T-cell (primary cell): ENCODE measurements at places on chromosomes 13 and 19.
A peak's percentile ranks its signal among the peaks of the same experiment; 100 is the strongest.

- peaks cover 64% of the 10 kb centered on the region for H3K36me3 ChIP-seq
- DNase-seq: no peak
- H3K27ac ChIP-seq: no peak overlapping the region
These were observed 9.8 kb downstream of the DAZAP1 start for GRCh38 chr19:1417145-1417544.

GRCh38 chr13:52452470-52452869, 2.0 kb upstream of the VPS36 start:
- H3K27ac ChIP-seq: no peak overlapping the region
- DNase-seq: no peak
- no peaks in the 10 kb centered on the region for H3K27me3 ChIP-seq
- H3K4me3 ChIP-seq: no peak overlapping the region
- peaks cover 3% of the 10 kb centered on the region for H3K36me3 ChIP-seq
- peaks cover 29% of the 10 kb centered on the region for H3K4me1 ChIP-seq

GRCh38 chr13:42997381-42997780, 5.3 kb upstream of the EPSTI1 start:
- DNase-seq: no peak
- H3K27me3 ChIP-seq: no peaks in the 10 kb centered on the region
- H3K27ac ChIP-seq: no peak overlapping the region
- no peak overlapping the region for H3K4me3 ChIP-seq

DNA sequence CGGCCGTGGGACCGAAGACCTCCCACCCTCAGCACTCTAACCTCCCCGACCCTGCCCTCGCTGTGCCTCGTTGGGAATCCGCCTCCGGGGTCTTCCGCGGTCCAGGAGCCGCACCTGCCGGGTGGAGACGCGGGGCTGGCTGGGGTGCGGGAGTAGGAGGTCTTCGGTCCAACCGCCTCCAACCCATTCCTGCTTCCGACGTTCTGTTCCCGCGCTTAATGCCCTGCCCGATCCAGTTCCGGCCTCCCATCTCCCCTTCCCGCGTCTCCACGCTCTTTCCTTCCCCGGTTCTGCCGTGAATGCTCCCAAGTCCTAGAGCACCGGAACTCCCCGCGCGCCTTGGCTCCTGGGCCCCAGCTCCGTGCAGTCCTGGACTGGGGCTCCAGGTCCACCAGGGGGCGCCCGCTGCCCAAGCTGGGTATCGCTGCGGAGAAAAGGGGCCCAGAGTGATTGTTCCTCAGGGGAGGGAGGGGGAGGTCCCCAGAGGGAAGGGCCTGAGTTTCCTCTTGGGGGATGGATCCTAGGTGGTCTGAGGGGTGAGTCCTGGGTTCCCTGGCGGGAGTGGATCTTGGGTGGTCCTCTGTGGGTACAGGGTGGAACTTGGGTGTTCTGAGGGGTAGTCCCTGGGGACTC, 14.1 kb upstream of the TNFSF9 start:
- H3K27ac ChIP-seq: no peak overlapping the region
- peak; percentile 77 for DNase-seq
- H3K4me1 ChIP-seq: peaks cover 13% of the 10 kb centered on the region
- peak overlapping the region; percentile 89 for H3K4me3 ChIP-seq
- H3K36me3 ChIP-seq: no peaks in the 10 kb centered on the region
- H3K27me3 ChIP-seq: no peaks in the 10 kb centered on the region

DNA sequence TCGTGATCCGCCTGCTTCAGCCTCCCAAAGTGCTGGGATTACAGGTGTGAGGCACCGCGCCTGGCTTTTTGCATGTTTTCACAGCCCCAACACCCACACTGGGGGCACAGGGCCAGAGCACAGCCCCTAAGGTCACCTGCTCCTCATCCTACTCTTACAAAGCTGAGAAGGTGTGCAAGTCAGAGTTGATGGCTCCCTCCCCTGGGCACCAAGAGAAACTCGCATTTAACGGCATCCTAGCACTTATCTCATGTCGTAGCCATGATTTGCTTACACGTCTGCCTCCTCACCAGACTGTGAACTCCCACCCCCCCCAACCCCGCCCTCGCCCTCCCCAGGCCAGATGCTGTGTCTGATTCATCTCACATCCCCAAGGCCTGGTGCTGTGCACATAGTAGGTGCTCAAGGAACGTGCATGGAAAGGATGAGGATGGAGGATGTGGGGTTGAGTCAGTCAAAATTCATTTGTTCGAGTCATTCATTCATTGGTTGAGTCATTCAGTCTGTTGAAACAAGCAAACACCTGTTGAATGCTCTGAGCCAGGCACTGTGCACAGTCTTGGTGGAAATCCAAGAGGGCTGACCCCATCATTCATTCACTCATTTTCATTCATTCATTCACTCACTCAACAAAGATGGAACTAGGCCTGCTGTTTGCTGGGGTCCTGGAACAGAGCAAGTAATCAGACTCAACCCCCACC, 11.3 kb downstream of the SHANK1 start:
- peaks cover 10% of the 10 kb centered on the region for H3K4me1 ChIP-seq
- no peak overlapping the region for H3K4me3 ChIP-seq
- DNase-seq: no peak

DNA sequence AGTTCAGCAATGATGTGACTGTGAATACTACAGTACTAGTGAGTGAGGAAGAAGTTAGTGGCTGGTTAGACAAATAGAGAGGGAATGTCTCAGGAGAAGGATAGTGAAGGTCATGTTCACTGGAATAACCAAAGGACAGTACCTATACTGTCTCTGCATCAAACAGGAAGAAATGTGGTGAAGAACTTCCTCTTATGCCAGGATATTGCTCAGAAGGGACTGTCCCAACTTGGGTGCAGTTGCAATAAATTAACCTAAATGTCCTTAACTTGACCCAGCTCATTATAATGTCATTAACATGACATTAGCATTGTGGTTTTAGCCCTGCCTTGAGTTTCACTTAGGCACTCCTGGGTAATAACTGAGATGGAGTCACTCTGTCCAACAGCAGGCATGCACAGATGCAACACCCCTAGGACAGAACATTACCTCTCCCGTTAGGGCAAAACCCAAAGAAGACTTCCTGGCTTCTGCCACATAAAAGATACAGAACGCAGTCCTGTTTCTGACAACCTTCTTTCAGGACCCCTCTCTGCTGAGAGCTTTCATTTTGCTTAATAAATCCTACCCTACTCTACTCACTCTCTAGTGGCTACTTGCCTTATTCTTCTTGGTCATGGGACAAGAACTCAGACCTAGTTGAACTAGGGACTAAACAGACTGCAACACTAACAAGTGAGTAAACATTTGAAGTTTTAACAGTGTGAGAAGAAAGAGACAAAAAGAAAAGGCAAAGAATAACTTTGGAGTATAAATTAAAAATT, 1591.6 kb upstream of the MIR17HG start:
- DNase-seq: no peak
- H3K27me3 ChIP-seq: no peaks in the 10 kb centered on the region
- no peaks in the 10 kb centered on the region for H3K36me3 ChIP-seq
- no peak overlapping the region for H3K4me3 ChIP-seq
- H3K27ac ChIP-seq: no peak overlapping the region

DNA sequence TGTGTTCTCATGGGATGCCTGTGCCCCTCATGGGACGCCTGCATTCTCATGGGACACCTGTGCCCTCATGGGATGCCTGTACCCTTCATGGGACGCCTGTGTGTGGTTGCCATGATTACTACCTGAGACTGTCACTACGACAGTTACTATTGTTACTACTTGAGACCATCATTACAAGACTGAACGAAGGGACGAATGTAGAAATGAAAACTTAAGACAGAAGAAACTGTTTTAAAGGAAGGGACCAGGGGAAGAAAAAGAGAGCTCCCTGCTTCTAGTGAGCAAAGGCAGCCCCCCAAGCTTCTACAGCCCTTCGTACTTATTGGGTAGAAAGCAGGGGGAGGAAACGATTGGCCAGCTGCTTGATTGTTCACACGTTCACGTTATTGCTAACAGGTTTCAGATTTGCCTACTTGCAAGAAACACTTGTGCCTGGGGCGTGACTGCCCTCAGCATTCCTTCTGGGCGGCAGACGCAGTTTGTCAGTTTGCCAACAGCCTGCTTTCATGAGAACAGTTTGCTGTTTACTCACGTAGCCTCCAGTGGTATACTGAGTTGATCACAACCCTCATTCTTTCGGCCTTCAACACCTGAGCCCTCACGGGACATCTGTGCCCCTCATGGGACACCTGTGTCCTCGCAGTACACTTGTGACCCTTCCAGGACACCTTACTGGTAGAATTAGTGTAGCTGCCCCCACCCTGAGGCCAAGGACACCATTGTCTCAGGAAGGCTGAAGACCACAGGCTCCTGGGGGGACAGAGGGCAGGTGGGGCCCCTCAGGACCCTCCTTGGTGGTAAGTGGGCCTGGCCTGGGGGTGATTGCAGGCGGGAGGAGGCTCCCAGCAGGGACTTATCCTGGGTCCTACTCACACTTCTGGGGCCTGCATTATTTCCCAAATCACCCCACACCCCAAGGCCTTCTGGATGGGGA, 2.5 kb upstream of the S1PR4 start:
- no peak overlapping the region for H3K4me3 ChIP-seq
- H3K4me1 ChIP-seq: peaks cover 48% of the 10 kb centered on the region
- H3K27me3 ChIP-seq: no peaks in the 10 kb centered on the region
- no peak for DNase-seq

DNA sequence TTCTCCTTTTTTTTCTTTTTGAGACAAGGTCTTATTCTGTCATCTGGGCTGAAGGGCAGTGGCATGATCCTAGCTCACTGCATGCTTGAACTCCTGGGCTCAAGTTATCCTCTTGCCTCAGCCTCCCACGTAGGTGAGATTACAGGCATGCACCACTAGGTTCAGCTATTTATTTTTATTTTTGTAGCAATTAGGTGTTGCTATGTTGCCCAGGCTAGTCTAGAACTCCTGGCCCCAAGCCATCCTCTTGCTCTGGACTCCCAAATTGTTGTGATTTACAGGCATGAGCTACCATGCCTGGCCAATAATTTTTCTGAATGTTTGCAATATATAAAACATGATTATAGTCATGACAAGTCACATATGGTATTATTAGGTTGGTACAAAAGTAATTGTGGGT, 161.1 kb upstream of the ATXN8OS start:
- H3K36me3 ChIP-seq: no peaks in the 10 kb centered on the region
- H3K4me1 ChIP-seq: no peaks in the 10 kb centered on the region
- H3K4me3 ChIP-seq: no peak overlapping the region

GRCh38 chr19:9839415-9839814, 4.3 kb downstream of the PIN1 start:
- no peak for DNase-seq
- no peaks in the 10 kb centered on the region for H3K27me3 ChIP-seq
- H3K4me1 ChIP-seq: peaks cover 6% of the 10 kb centered on the region
- H3K36me3 ChIP-seq: peaks cover 63% of the 10 kb centered on the region

GRCh38 chr19:7694499-7694898, 7.4 kb downstream of the FCER2 start:
- no peaks in the 10 kb centered on the region for H3K4me1 ChIP-seq
- no peak for DNase-seq
- H3K27me3 ChIP-seq: no peaks in the 10 kb centered on the region
- no peaks in the 10 kb centered on the region for H3K36me3 ChIP-seq
- H3K27ac ChIP-seq: no peak overlapping the region

- no peak overlapping the region for H3K27ac ChIP-seq
- no peak overlapping the region for H3K4me3 ChIP-seq
- DNase-seq: no peak
- peaks cover 2% of the 10 kb centered on the region for H3K36me3 ChIP-seq
- no peaks in the 10 kb centered on the region for H3K27me3 ChIP-seq
These were observed 93.5 kb downstream of the ATP11A start for GRCh38 chr13:112783135-112783977.

- no peaks in the 10 kb centered on the region for H3K27me3 ChIP-seq
- no peak overlapping the region for H3K4me3 ChIP-seq
These were observed 88.2 kb downstream of the STK24 start for GRCh38 chr13:98488736-98489135.

DNA sequence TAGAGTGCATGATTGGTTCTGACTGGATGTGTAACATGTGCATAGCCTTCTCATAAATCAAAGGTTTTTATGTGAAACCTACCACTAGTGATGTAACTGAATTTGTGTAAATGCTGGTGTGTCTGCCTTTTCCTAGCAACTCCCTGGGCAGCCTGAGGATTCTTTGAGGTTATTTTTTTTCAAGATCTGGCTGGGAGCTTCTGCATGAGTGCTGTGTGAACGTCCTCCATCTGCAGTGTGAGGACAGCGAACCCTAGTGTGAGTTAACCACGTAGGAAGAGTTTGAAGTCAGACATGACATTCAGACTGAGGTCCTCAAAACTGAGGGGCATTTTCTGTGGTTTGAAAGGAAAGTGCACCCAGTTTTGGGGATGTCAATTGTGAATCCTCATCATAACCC, 39.9 kb downstream of the DPRX start:
- H3K4me1 ChIP-seq: no peaks in the 10 kb centered on the region
- H3K4me3 ChIP-seq: no peak overlapping the region
- no peaks in the 10 kb centered on the region for H3K27me3 ChIP-seq
- no peak for DNase-seq
- H3K27ac ChIP-seq: no peak overlapping the region

DNA sequence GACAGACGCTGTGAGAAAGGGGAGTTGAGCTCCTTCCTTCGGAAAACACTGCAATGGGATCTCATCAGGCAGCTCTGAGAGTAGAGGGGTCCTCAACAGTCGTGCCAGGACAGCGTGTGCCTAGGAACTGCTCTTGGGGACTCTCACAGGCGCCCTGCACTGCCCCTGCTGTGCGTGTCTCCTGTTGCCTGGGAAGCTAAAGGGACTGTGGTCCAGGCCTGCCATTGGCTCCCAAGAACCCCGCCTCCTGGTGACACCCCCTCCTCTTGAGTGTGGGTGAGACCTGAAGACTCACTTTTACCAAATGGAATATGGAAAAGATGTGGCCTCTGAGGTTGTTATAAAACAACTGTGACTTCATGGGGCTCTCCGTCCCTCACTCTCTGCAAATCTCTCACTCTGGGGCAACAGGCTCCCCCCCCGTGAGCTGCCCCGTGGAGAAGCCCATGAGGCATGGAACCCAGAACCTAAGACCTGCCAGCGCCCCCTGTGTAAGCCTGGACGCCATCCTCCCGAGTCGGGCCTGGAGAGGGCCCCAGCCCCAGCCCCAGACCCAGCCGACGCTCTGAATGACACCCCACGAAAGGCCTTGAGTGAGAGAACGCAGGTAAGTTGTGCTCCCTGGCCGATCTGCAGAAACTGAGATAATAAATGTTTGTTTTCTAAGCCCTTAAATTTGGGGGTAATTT, 302.7 kb downstream of the FGF9 start:
- H3K4me1 ChIP-seq: no peaks in the 10 kb centered on the region
- no peak for DNase-seq
- peaks cover 6% of the 10 kb centered on the region for H3K27me3 ChIP-seq
- no peaks in the 10 kb centered on the region for H3K36me3 ChIP-seq

GRCh38 chr19:44623080-44623479, 9.7 kb downstream of the IGSF23 start:
- DNase-seq: no peak
- no peaks in the 10 kb centered on the region for H3K4me1 ChIP-seq
- no peak overlapping the region for H3K27ac ChIP-seq
- no peaks in the 10 kb centered on the region for H3K27me3 ChIP-seq
- H3K36me3 ChIP-seq: no peaks in the 10 kb centered on the region

DNA sequence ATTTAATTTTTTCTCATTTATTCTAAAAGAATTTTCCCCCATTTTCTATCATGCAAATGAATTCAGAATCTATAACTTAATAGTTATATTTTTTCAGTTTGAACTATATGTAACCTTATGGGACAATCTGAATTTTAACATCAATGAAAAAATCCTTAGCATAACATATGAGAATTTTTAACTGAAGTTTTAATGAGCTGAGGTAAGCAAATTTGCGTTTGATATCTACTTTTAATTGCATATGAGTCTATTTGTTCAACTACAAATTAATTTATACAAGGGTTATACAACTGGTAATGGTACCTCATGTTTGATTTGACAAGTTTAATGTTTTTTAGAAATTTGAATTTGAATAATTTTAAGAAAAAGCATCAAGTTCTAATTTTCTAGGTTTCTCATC, 384.4 kb upstream of the PCDH9 start:
- no peaks in the 10 kb centered on the region for H3K27me3 ChIP-seq
- DNase-seq: no peak
- no peak overlapping the region for H3K27ac ChIP-seq
- no peaks in the 10 kb centered on the region for H3K36me3 ChIP-seq
- no peak overlapping the region for H3K4me3 ChIP-seq
